Stimulated activated naive CD8-positive, alpha-beta T cell treated with anti-CD3 and anti-CD28 coated beads, Interleukin-15, amount 100 ng/mL, for 72 hours (primary cell): ENCODE measurements at places on chromosomes 12 and 14.

DNA sequence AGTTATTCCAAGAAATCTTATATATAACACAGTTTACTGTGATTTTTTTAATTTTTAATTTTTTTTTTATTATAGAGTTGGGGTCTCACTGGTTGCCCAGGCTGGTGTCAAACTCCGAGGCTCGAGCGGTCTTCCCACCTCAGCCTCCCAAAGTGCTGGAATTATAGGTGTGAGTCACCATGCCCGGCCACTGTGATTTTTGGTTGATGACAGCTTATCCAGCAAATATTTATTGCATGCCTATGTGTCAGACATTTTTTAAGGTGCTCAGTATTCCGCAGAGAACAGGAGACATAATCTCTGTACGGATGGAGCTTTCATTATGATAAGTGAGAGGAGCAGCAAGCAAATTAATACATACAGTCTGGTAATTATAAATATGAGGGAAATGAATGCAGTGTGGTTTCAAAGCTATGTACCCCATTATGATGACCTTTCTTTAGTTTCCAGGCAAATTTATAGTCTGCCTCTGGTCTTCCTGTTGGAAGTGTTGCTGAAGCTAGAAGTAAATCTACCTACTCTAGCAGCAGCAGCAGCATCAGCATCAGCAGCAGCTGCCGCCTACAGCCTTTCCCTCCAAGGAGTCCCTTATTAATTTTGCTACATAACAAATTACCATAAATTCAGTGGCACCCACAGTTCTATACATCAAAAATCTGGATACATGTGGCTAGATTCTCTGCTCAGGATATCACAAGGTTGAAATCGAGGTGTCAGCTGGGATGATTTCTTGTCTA is 32.3 kb downstream of the FRS2 start:
- DNase-seq: no peak

GRCh38 chr14:90450667-90451066 is 53.8 kb downstream of the CALM1 start:
- DNase-seq: no peak

DNA sequence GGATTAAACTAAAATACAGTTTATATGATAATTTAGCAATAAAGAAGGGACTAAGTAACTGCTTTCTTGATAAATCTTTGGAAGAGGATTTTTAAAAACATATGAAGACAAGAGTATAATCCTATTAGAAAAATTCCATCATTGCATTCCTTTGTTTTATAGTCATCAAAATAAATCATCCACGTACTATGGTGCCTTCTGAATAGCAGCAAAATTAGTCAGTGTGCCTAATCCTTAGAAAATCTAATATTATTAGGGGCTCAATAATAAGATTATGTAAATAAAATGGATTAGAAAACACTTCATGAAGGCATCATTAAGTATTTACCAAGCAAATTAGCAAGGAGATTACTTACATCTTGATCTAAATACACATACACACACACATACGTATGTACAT is 102.1 kb downstream of the KCNH5 start:
- DNase-seq: no peak

DNA sequence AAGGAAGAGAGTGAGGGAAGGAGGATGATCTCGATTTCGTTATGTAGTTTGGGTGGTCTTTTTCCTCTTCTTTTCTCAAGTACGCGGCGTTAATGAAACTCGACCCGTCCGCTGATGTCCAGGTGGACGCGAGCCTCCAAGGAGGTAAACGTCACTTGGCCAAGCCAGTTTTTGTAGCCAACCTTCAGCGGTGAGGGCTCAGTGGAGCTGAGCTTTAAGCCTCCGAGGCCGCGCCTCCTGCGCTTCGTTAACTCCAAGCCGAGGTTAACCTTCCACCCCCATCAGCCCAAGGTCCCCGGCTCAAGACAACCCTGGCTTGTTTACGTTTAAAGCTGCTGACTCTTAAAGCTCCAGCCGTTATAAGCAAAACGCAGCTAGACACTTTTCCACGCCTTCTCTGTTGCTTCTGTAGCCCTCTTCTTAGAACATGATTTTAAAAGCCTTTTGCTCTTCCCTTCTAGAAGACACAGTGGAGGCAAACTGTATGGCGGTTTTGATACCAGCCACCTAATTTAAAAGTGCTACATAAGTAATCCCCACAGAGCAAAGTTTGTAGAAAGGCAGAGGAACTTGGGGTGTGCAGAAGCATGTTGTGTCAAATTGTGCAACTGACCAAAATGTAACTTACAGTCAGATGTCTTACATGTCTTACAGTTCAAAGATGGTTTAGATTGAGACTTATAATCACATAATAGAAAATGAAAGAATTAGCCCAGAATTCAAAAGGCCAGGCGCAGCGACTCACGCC is 923 bp upstream of the ITPR2 start:
- DNase-seq: peak; percentile 39

DNA sequence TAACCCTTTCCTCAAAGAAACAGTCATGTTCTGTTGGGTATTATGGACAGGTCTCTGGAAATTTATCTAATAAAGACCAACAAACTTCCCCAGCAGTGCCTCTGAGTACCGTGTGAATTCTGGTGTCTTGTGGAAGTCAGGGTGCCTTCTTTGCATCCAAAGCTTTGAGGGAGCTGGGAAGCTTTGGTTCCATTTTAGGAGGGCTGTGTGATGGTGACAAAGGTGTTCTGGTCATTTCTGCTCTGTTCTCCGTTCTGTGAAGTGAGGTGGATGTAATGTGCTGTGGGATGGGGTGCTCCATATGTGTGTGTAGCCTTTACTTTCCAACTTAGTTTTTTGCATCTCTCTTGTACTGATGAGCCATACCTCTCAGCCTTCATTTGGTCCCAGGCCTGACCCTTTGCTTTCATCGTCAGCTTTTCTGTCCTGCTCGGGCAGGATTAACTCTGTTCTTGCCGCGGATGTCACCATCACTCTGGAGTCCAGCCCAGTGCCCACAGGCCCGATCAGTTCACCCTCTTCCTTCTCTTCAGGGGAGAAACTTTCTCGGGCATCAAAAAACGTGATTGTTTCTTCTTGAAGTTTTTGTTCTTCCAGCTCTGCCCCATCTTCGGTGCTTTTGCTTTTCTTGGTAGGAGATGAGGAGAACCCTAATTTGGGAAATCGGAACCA is 13.2 kb downstream of the PLD4 start:
- peak; percentile 1 for DNase-seq

DNA sequence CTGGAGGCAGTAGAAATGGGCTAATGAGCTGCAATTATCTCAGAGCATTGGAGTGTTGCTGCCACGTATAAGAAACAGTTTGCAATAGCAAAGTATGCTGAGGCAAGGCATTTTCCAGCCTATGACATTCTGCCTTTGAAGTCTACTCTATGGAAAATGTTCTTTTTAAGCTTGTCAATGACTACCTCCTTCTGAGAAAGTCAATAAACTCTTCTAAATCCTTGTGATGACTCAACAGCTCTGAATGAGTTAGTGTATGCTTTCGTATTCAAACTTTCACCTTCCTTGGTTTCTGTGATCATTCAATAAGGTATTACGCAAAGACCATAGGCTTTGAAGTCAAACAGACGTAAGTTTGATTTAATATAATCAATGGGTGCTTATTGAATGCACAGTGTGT is 111.2 kb downstream of the CAPZA3 start:
- no peak for DNase-seq

- DNase-seq: no peak
Observed at GRCh38 chr12:120720234-120720986, 5.2 kb upstream of the ACADS start.

DNA sequence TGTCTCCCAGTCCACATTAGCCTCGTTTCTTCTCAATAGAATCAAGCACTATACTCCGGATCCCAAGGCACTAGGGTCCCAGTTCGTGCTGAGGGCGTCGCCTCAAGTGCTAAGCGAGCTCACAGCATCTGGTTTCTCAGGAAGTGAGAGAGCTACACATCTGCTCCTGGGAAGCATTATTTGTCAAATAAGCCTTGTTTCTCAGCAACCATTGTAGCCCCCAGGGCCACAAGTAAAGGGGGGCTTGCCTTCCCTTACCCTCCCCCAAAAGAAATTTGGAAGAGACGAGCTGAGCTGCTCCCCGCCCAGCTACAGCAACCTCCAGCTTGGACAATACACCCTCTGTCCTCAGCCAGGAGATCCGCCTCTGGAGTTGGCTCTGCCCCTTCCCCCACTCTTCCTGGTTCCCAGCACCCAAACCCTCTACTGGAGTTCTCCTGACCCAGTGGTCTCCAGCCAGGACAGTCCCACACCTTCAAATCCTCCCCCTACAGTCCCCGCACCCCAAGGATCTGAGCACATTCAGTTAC is 5.7 kb upstream of the TNS2 start:
- no peak for DNase-seq

GRCh38 chr14:61720294-61720661 is 25.0 kb downstream of the HIF1A start:
- DNase-seq: no peak

- no peak for DNase-seq
Observed at GRCh38 chr12:106655577-106655976, 72.8 kb downstream of the RFX4 start.

- no peak for DNase-seq
Observed at GRCh38 chr12:51521554-51522276, 69.3 kb upstream of the SCN8A start.

DNA sequence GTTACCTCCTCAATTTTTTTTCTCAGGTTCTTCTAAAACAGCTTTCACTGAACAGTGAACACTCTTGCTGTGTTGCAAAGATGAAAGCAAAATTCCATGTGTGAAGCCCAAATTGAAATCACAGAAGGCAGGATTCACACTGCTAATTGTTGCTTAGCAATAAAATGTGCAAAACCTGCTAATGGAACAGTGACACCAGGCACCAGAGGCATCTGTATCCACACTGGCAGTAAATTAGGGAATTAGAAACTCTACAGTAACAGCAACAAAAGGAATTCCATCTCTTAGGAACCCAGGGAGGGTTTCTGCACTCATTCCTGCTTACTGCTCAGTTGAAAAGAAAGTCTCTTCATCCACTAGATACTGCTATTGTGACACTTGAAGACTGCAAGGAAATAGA is 202.3 kb downstream of the GXYLT1 start:
- DNase-seq: no peak

DNA sequence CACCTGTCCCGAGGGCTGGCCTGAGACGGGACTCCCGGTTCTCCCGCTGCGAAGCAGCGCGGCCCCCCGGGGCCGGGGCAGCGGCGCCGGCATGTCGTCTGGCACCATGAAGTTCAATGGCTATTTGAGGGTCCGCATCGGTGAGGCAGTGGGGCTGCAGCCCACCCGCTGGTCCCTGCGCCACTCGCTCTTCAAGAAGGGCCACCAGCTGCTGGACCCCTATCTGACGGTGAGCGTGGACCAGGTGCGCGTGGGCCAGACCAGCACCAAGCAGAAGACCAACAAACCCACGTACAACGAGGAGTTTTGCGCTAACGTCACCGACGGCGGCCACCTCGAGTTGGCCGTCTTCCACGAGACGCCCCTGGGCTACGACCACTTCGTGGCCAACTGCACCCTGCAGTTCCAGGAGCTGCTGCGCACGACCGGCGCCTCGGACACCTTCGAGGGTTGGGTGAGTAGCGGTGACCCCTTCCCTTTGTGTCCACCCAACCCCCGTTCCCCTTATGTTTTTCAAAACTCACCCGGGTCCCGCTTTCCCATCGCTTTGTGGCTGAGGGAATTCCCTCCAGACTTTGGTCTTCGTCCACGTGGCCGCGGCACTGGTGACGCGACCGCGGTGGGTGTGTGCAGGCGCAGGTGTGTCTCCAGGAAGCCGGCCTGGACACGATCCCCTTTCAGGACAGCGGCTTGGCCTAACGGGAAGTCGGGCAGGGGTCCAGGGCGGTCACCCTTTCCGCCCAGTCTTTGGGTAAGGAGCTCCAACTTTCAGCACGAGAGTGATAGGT is 826 bp downstream of the PRKCH start:
- DNase-seq: peak; percentile 40

DNA sequence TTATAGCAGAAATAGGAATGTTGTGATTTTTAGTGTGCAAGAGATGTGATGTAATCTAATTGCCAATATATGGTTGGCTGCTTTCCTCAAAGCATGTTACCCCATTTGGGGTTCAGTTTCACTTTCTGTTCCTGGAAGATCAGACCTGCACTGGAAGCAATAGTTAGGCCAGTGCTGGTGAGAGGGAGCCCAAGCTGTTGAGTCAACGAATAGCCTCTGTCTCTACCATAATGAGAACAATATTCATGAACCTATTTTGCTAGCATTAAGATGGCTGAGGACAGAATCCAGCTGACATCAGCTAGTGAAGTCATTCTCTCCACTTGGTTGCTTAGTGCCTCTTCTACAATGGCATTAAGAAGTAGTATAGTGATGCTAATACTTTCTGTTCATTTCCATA is 379.9 kb upstream of the DCN start:
- no peak for DNase-seq

DNA sequence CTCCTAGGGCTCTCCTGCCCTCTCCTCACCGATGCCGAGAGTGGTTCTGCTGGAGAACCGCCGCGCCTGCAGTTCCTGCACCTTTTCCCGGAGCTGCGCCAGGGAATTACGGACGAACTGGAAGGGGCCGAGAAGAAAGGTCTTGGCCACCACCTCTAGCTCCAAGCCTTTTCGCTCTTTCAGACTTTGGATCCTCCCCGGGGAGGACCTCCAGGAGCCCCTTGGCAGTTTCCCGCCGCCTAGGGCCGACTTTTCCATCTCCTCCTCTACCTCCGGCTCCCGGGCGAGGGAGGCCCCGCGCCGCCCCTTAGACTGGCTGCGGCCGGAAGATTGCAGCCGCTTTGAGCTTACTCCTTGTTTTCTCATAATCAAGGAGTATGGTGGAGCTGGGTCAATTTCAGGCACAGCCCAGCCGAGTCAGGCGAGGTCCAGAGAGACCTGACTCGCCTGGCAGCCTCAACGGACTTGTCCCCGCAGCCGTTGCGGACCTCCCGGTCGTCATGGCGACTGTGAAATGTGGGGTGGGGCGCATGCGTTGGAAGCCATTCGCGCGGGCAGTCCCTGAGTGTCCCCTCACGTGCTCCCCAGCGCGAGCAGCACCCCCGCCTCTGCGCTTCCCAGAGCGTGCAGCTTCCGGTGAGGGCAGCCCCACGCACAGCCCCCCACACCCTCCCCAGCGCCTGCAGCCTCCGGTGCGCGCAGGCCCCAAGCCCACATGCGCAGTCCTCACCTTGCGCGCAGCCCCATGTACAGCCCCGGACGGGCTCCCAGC is at the start of gene DPY19L2:
TSS of gene DPY19L2 (minus strand) at position 466 of the 772 bp plus-strand sequence. CDS start at position 366, 100 bp downstream.
- peak; percentile 62 for DNase-seq

- DNase-seq: no peak
Observed at GRCh38 chr14:89386212-89386886, 30.7 kb downstream of the FOXN3 start.

DNA sequence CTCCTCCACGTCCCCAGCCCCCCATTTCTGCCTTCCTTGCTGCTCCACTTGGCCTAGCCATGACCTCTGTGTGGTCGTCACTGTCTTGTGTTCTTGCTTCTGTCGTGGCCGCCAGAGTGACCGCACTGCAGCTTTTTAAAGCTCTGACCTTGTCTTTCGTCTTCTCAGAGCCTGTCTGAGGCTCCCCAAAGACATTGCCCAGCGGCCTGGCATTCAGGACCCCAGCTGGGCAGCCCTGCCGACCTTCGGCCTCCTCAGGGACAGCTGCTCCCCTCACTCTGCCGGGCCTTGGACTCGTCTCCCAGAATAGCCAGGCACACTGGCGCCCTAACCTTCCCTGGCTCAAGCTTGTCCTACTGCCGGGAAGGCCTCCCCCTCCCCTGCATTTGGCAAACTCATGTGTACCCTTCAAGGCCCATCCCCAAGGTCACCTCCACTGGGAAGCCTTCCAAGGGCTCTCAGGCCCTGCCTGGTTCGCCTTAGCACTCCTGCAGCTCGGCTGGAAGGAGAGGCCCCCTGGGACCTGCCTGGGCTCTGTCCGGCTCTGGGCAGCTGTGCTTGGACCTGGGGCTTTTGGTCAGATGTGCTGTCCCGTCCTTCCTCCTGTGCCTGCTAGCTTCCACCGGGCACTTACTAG is 15.7 kb upstream of the DLK1 start:
- no peak for DNase-seq

GRCh38 chr12:116174006-116174405 is 103.5 kb downstream of the MED13L start:
- no peak for DNase-seq
